ENCODE measurements at places on chromosomes 7 and 10. TPM values are rescaled to one million over a fixed set of nuclear protein-coding genes. Genes with fewer than 3 reads are reported as not detected.
A peak's percentile ranks its signal among the peaks of the same experiment; 100 is the strongest.

DNA sequence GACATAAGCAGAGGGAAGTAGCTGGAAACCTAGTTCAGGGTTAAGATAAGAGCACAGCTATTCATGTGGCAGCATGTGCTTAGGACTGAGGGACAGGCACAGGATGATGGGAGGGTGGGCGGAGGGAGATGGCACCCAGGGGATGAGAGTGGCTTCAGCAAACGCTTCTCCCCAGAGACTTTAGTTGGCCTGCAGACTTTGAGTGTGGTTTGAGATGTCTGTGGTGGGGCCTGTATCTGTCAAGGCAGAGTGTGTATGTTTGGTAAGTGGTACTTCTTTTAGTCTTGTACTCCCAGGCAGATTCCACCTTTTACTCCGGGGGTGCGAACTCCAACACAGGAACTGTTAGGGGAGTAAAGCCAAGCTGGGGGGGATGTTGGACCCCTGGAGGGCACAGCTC, 88.9 kb downstream of the WDFY4 start:
- DNase-seq, result no peak
- H3K36me3 ChIP-seq, result no peaks in the 10 kb centered on the region
- no peaks in the 10 kb centered on the region for H3K4me1 ChIP-seq
- H3K4me3 ChIP-seq, result no peak overlapping the region

- no peak overlapping the region for H3K4me3 ChIP-seq
- H3K27ac ChIP-seq, result peak overlapping the region; percentile 94
- H3K36me3 ChIP-seq, result no peaks in the 10 kb centered on the region
- no peak for DNase-seq
Measured at GRCh38 chr7:152762056-152762455, 2.5 kb downstream of the ACTR3B start.

DNA sequence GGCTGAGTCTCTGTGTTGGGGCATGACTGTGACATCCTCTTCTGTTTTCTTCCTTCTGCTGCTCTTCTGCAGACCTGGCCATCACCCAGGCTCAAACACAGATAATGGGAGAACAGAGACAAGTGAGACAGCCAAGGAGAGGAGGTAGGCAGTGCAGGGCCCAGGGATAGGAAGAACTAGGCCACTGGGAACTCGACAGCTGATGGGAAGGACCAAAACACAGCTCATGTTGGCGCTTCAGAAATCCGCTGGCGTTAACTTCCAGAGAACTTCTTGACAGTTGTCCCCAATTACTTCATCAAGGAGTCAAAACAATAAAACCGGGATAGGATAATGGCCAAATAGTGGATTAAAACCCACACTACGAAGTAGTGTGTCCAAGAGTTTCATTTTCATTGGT, 97.0 kb upstream of the PALS2 start:
- H3K4me1 ChIP-seq, result peaks cover 14% of the 10 kb centered on the region
- no peaks in the 10 kb centered on the region for H3K27me3 ChIP-seq
- H3K36me3 ChIP-seq, result no peaks in the 10 kb centered on the region
- peak; percentile 36 for DNase-seq
- H3K4me3 ChIP-seq, result no peak overlapping the region
- H3K27ac ChIP-seq, result peak overlapping the region; percentile 32

Gene ASAH2
- 1.4 TPM for total RNA-seq

Gene TMEM236
- total RNA-seq, result 0.27 TPM

DNA sequence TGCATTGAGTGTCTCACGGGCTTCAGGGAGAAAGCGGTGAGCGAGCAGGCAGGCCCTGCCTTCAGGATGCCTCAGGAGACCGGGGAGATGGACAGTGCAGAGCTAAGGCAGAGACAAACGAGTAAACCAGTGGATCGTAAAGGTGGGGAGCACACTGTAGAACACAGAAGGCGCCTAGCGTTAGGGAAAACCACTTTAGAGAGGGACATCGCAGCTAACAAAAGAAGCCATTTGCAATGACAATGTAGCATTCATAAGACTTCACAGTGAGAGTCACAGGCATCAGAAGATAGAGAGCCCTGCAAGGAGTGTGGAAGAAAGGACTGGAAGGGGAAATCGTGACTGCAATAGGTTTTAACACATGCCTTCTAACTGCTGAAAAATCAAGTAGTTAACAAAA, 54.9 kb upstream of the TMEM273 start:
- no peaks in the 10 kb centered on the region for H3K36me3 ChIP-seq
- DNase-seq, result no peak
- no peaks in the 10 kb centered on the region for H3K4me1 ChIP-seq
- H3K4me3 ChIP-seq, result no peak overlapping the region
- H3K27ac ChIP-seq, result peak overlapping the region; percentile 5
- H3K27me3 ChIP-seq, result no peaks in the 10 kb centered on the region

- no peaks in the 10 kb centered on the region for H3K27me3 ChIP-seq
- no peak overlapping the region for H3K27ac ChIP-seq
- H3K4me3 ChIP-seq, result no peak overlapping the region
- no peaks in the 10 kb centered on the region for H3K36me3 ChIP-seq
Measured at GRCh38 chr7:125926621-125927020, 997.0 kb upstream of the POT1 start.

Gene FRA10AC1
- total RNA-seq, result 4.9 TPM

- no peak overlapping the region for H3K4me3 ChIP-seq
- H3K4me1 ChIP-seq, result no peaks in the 10 kb centered on the region
- H3K36me3 ChIP-seq, result no peaks in the 10 kb centered on the region
- DNase-seq, result no peak
- no peaks in the 10 kb centered on the region for H3K27me3 ChIP-seq
- H3K27ac ChIP-seq, result no peak overlapping the region
Measured at GRCh38 chr7:92773808-92774207, 62.6 kb downstream of the CDK6 start.

DNA sequence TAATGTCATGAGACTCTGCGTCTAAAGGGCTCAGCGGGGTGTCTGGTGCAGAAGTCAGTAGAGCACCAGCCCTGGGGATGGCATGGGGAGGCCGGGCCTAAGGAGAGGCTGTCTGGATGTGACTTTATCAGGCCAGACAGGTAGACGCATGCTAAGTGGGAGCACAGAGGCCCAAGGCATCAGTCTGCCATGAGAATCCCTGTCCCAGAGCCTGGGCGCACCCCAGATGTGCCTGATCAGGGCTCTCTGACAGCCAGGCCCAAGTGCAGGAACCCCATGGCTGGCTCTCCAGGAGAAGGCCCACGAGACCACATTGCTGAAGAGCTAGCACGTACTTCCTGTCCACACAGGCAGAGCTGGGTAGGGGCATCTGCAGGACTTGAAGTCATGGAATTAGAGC, 48.0 kb upstream of the CPXM2 start:
- no peak overlapping the region for H3K27ac ChIP-seq
- H3K4me1 ChIP-seq, result no peaks in the 10 kb centered on the region
- no peaks in the 10 kb centered on the region for H3K36me3 ChIP-seq
- no peak for DNase-seq
- no peak overlapping the region for H3K4me3 ChIP-seq

DNA sequence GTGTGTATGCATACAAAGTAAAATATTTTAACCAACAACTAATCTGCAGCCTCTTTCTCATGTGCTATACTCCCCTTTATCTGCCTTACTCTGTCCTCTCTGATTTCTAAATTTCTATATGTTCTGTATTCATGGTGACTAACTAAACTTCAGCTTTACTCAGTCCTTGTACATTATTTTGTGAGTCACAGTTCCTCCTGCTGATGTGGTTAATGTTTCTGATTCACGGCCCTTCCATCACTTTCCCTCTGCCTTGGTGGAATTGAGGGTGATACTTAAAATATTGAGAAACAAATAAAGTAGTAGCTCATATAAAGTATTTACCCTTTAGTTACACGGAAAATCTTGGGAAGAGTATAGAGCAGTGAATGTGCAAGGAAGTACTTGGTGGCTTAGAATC, 899.1 kb upstream of the ZWINT start:
- no peak for DNase-seq
- H3K4me3 ChIP-seq, result no peak overlapping the region
- H3K27ac ChIP-seq, result no peak overlapping the region

GRCh38 chr10:11176746-11177145, 159.1 kb downstream of the CELF2 start:
- H3K27ac ChIP-seq, result no peak overlapping the region
- peaks cover 24% of the 10 kb centered on the region for H3K4me1 ChIP-seq
- H3K4me3 ChIP-seq, result no peak overlapping the region
- H3K36me3 ChIP-seq, result no peaks in the 10 kb centered on the region
- DNase-seq, result no peak

DNA sequence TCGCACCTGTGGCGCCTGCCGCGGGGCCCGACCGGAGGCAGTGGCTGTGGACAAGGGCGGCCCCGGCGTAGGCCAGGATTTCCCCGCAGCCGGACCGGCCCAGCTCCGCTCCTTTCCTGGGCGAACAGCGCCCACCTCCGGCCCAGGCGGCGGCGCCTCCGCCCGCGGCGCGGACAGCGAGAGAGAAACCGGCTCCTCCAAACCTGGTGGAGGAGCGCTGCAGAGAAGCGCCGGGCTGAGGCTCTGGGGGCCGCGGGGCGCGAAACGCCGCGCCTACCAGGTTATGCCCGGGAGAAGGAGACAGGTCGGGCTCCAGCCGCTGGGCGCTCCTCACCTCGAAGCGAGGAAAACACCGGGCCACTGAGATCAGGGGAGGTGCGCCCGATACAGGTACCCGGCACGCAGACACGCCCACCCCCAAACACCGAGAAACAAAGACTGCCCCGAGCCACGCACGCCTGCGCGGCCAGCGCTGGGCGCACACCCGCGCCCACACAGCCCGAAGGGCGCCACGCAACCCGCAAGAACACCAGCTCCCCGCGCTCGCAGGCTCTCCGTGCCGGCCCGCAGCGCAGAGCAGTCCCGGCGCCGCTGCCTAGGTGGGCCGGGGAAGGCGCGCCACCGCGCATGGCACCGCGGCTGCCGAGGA, 3.3 kb downstream of the GRID1 start:
- no peak overlapping the region for H3K27ac ChIP-seq
- DNase-seq, result peak; percentile 9
- no peak overlapping the region for H3K4me3 ChIP-seq
- no peaks in the 10 kb centered on the region for H3K36me3 ChIP-seq
- peaks cover 21% of the 10 kb centered on the region for H3K4me1 ChIP-seq
- H3K27me3 ChIP-seq, result peaks cover 42% of the 10 kb centered on the region

DNA sequence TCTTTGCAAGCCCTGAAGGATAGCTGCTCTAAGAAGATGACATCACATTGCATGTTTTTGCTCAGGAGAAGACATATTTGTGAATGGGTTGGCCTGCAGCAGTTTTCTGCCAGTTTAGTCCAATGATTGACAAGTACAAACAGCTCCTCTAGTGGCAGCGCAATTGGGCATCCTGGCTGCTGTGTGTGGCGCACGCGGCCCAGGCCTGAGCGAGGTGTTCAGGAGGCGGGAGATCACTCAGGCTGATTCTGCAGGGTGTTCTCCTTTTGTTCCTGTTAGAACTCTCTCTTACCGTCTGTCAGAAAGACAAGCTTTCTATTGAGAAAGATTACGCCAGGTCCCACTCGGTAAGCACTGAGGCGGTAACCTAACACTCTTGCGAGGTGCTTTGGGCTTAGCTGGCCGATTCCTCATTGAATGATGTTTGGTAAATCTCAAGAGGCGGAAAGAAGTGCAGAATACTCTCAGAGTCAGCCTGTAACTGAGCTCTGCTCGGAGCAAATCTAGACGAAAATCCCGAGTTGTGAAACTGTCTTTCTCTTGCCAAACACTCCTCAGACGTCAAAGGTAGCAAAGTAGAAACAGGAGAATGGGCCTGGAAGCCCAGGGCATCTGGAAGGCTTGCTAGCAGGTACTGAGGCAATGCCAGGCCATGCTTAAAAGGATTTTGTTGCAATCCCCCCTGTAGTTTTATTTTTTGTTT, 219.2 kb upstream of the BMPER start:
- H3K4me3 ChIP-seq, result no peak overlapping the region
- H3K27ac ChIP-seq, result peak overlapping the region; percentile 38
- no peaks in the 10 kb centered on the region for H3K36me3 ChIP-seq
- H3K27me3 ChIP-seq, result no peaks in the 10 kb centered on the region
- DNase-seq, result no peak

Gene WASHC2A
- 19.7 TPM for total RNA-seq

Gene PGAM1
- total RNA-seq, result 41.0 TPM

Gene TFR2
- 1.3 TPM for total RNA-seq

DNA sequence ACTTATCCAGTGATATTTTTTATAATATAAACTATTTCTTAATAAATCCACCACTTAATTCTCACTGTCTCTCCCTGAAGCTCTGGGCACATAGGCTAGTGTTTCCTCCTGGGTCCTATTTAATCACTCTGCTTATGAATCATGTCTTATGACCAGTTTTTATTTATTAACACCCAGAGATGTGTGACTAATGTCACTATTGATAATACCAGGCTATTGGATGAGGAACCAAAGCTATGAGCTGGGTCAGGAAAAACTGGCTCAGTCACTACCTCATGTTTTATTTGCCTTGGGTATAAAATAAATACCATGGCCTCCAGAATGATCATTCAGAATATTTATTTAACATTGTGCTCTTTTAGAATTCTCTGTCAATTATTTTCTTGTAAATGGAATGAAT, 5.2 kb downstream of the SEMA3E start:
- no peaks in the 10 kb centered on the region for H3K36me3 ChIP-seq
- no peak overlapping the region for H3K27ac ChIP-seq
- peaks cover under 1% of the 10 kb centered on the region for H3K27me3 ChIP-seq
- H3K4me3 ChIP-seq, result no peak overlapping the region

Gene TEX47
- total RNA-seq, result not detected

DNA sequence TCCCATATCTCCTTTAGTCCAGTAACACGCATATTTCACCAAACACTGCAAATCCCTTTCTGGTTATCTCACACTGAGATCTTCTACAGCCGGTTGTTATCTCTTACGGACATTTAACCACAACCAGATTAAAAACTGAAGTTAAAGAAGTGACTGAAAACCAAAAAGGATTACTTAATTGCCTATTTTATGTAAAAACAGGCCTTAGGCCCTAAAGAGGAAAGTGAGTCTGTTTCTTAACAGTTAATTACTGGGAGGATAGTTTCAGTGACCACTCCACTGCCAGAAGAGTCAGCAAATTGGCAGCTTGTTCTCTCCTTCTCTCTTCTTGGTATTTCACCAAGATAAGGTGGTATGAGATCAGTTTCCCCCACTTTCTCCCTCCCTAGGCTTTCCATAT, 161.9 kb upstream of the MEOX2 start:
- no peaks in the 10 kb centered on the region for H3K36me3 ChIP-seq
- H3K27me3 ChIP-seq, result no peaks in the 10 kb centered on the region
- peaks cover under 1% of the 10 kb centered on the region for H3K4me1 ChIP-seq
- no peak for DNase-seq
- no peak overlapping the region for H3K27ac ChIP-seq

Gene RET
- 0.72 TPM for total RNA-seq

DNA sequence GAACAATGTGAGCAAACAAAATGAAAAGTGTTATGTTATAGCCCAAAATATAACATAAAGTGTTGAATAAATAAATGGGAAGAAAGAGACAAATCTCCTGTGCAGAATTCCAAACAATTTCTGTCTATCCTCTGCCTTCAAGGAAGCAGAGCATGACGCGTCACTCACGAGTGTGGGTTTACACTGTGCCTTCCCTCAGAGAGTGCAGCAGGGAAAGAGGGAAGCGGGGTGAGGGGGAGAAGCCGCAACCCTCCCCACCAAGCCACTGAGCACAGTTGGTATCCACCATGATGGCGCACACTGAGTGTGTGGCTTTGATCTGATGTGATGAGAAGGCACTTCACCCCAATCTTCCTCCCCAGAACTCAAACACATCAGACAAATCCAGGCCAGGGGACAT, 74.8 kb downstream of the PTPRN2 start:
- H3K27ac ChIP-seq, result no peak overlapping the region
- H3K4me3 ChIP-seq, result no peak overlapping the region
- no peaks in the 10 kb centered on the region for H3K4me1 ChIP-seq

Gene NPS
- not detected for total RNA-seq

Measured in gastrocnemius medialis (tissue), 4 donors.